HFFc6 (cell line): ENCODE measurements at places on chromosomes 6 and 20. TPM values are rescaled to one million over a fixed set of nuclear protein-coding genes. Genes with fewer than 3 reads are reported as not detected.

The APOM gene
- total RNA-seq: 2.4 TPM in 3 replicates

The C2 gene
- 0.57 TPM in 1 of 2 replicates, not detected in the other for total RNA-seq

The RAET1L gene
- total RNA-seq: not detected in 3 replicates

The MLN gene
- total RNA-seq: not detected in 3 replicates

GRCh38 chr6:28553986-28554881 lies 28.6 kb downstream of the GPX5 start:
- H3K4me3 ChIP-seq: peak overlapping the region; percentile 27
- H3K36me3 ChIP-seq: no peaks in the 10 kb centered on the region
- peaks cover 11% of the 10 kb centered on the region for H3K27me3 ChIP-seq
- DNase-seq: no peak
- no peak overlapping the region for H3K27ac ChIP-seq

DNA sequence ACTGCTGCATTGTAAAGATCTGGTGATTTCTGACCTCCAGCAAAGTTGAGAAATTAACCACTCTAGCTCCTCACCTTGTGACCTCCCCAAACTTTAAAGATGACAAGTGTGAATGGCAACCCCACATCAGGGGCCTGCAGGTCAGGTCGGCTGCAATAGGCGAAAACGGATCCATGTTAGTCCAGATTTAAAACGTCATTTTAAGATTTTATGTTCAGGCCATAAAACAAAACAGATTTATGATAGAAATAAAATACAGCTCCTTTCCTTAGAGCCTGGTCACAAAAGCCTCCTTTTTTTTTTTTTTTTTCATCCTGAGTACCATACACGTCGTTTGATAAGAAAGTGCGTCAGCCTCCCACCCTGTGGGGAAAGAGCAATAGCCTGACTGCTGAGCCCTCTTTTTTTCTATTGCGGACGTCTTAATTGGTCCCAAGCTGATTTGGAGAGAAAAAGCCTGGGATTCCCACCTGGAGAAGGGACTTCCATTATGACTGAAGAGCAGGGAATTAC lies 519.2 kb upstream of the NOX3 start:
- peaks cover 4% of the 10 kb centered on the region for H3K27me3 ChIP-seq
- no peak overlapping the region for H3K27ac ChIP-seq
- no peaks in the 10 kb centered on the region for H3K36me3 ChIP-seq
- no peak for DNase-seq
- H3K4me1 ChIP-seq: no peaks in the 10 kb centered on the region

DNA sequence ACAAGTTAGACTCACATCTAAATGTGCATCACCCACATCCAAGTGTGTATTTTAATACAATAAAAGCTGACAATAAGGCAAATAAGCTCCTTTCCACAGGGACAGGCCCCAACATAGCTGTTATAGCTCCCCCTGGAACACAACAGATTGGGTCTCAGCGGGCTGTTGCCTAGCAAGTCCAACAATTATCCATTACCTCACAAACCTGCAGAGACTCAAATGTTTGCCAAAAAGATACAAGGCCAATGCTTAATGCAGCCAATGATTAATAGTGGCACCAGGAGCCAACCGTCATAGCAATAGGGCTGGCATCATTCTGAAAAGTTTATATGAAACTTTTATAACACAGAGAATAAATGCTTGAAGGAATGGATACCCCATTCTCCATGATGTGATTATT lies 35.7 kb downstream of the EPB41L2 start:
- peaks cover 2% of the 10 kb centered on the region; the same call in 1 of the 2 replicates for H3K27me3 ChIP-seq
- H3K27ac ChIP-seq: no peak overlapping the region
- H3K4me3 ChIP-seq: no peak overlapping the region
- no peak for DNase-seq
